ENCODE measurements at places on chromosomes 2 and 18.

DNA sequence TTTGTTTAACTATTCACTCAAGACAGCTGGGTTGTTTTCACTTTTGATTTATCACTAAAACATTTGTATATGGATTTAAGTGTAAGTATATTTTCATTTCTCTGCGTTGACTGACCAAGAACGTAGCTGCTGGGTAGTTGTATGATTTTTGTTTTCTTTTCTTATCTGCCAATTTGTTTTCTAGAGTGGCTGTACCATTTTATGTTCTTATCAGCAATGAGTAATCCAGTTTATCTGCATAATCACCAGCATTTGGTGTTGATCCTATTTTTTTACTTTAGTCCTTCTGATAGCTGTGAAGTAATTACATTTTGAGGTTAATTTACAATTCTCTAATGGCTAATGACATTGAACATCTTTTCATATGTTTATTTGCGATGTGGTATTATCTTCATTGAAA, 1178.4 kb upstream of the TMEFF2 start:
- no peak for DNase-seq

DNA sequence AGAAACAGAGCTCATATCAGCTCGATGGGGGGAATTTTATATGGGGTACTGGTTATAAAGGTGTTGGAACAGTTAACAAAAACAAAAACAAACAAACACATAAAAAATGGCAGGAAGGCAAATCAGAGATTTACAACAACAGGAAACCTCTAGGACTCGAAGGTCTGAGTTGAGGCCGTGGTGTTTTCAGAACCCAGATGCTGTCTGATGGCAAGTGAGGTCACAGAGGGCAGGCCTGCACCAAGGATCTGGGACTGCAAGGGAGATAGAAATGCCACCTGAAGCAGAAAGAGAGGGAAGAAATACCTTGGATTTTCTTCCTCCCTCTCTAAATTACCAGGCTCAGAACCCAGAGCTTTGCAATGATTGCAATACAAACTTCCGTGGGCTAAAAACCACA, 429.5 kb downstream of the ZNF521 start:
- no peak for DNase-seq

DNA sequence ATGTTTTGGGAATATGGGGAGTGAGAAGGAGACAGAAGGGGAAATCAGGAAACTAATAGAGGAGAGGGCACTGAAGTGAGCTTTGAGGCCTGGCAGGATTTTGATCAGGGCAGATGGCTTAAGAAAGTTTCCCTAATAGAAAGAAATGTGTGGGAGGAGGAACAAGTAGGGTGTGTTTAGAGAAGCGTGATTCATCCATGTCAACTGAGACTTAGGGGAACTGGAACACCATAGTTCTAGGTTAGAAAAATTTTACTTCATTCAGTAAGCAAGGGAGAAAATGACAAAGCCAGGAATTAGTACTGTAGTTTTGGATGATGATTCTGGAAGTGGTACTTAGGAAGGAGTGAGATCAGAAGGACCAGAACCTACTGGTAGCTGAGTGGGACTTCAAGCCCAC, 296.0 kb downstream of the PLCL1 start:
- no peak for DNase-seq

DNA sequence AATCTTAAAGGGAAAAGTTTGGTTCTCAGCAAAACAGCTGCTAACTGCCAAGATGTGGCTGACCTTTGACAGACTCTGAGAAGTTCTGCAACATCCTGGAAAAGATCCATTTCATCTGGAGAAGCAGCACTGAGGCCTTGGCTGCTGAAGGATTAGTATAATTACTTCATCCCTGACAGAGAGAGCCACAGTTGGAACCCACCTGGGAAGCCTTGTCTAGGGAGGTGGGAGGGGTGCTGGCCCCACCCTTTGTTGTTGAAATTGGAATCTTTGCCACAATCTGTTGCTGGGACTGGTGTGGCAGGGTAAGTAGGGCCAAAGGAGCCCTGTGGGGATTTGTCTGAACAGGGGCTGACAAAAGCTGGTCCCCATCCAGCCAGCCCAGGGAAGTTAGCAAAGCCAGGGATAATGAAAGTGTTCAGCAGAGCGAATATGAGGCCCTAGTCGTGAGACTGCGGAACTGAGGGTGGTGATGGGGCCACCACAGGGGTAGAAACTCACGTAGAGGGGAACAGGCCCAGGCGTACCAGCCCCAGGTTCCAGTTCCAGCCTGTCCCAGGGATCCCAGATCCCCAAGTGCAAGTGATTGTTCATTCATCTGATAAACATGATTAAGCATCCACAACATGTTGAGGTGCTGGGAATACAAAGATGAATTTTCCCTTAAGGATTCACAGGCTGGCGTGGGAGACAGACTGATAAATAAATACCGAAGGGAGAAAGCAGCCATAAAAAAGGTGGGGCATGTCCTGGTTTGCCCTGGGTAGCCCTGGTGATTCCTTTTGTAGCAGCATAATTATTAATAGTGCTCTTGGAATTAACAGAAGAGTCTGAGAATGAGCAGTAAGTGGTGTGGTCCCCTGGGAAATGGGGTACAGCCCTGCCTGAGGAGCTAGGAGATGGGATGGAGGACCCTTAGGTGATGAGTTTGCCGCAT, 60.0 kb downstream of the MYO1B start:
- DNase-seq = no peak

GRCh38 chr2:161358838-161359237, 50.6 kb downstream of the PSMD14 start:
- no peak for DNase-seq

GRCh38 chr18:3655254-3656050, 205.5 kb downstream of the TGIF1 start:
- DNase-seq = no peak

- no peak for DNase-seq
These were observed 55.7 kb downstream of the PTPN2 start for GRCh38 chr18:12828116-12829051.

DNA sequence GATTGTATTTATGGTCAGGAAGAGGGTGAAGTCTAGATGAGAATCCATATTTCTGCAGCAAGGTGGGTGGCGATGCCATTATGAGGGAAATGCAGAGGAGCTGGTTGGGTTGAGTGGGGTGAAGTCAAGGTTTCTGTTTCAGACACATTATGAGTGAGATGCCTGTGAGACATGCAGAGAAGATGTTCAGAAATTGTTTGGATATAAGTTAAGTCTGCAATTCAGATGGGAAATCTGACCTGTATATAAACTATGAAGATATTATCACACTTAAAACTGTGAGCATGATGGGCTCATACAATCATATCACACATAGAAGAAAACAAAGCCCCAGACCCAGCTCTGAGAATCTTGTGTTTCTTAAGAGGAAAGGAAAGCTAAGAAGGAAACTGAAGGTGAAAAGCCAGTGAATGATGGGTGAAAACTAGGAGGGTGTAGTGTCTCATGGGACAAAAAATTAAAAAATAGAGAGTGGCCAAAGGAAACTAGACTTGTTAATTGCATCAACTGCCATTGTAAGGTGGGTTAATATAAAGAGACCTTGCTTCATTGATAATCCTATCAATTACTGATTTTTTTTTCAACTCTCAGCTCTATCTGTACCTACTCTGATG, 14.2 kb downstream of the GALNT5 start:
- DNase-seq = no peak

GRCh38 chr18:73688851-73689711, 458.6 kb downstream of the FBXO15 start:
- no peak for DNase-seq

- DNase-seq = no peak
These were observed 5.2 kb downstream of the ZSCAN30 start for GRCh38 chr18:35284841-35285240.

GRCh38 chr2:235963853-235964577, 204.2 kb downstream of the GBX2 start:
- DNase-seq = no peak

DNA sequence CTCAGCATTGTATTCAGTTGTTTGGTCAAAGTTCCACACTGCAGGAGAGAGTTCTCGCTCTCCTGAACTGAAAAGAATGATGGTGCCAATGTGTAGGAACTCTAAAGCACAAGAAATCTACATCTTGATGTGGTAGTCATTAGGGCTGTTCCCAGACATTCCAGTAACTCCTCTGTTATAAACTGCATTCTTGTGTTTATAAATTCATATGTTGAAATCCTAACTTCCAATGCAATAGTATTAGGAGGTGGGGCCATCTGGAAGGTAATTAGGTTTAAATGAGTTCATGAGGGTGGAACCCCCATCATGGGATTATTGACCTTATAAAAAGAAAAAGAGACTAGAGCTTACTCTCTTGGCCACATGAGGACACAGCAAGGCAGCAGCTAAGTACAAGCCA, 239.6 kb downstream of the CDH20 start:
- DNase-seq = no peak

DNA sequence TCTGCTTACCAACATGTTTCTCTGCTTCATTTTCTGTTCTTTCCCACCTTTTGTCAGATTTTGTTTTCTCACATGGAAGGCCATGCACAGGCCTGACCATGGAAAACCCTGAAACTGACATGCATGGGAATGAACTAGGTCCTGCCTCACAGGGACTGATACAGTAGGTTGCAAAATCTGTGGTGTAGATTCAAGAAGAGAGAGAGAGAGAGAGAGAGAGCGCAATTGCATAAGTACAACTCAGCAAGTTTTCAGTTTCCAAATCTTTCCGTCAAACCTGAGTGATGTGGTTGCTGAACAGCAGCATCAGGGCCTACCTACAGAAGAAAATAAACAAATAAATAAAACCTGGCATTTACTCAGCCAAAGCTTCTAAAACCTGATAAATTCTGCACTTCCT, 87.5 kb upstream of the RNF152 start:
- no peak for DNase-seq

GRCh38 chr2:120772261-120772660, 36.6 kb downstream of the GLI2 start:
- no peak for DNase-seq

- no peak for DNase-seq
These were observed 924.9 kb upstream of the FAM98A start for GRCh38 chr2:34523958-34524514.

- no peak for DNase-seq
These were observed 99.4 kb upstream of the NCK2 start for GRCh38 chr2:105645031-105645937.

- no peak for DNase-seq
These were observed 3.8 kb upstream of the CDKL4 start for GRCh38 chr2:39247512-39248043.

GRCh38 chr2:57890464-57890863, 156.1 kb upstream of the VRK2 start:
- DNase-seq = no peak

DNA sequence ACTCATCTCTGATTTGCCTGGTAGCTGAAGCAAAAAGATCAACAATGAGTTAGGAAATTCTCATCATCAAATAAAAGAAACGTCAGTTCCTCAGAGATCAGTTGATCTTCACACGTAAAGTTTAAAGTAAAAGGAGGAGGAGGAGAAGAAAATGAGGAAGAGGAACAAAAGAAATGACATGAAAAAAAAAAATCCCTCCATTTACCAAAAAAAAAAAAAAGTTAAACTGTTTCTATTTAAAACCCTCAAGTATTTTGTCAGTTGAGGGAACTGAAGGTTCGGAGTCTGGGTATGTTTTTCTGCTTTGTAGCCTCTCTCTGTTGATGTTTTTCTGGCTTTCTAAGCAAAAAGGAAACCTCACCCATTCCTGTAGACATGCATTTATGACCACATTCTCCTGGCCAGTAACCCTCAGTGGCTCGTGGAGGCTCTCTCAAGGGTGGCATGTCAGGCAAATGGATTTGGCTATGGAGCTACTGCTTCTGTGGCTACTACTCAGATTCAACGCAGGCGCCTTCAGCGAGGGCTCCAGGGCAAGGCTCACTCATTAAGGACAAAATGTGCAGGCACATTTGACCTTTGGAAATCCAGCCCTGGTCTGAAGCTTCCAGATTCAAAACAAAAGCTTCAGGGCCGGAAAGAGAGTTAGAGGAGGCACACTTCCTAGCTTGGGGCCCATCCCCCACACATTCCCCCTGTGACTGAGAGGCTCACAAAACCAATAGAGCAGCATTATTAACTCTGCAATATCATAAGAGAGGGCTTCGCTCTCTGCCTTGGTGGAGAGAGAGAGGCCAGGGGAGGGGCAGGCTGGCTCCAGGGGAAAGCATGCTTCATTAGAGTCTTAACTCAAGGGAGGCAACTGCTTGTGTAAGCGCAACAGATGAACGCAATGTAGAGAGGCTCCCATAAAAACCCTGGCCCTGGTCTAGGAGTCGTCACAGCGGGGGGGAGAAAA, 22.3 kb downstream of the KLF7 start:
- DNase-seq = peak; percentile 47

DNA sequence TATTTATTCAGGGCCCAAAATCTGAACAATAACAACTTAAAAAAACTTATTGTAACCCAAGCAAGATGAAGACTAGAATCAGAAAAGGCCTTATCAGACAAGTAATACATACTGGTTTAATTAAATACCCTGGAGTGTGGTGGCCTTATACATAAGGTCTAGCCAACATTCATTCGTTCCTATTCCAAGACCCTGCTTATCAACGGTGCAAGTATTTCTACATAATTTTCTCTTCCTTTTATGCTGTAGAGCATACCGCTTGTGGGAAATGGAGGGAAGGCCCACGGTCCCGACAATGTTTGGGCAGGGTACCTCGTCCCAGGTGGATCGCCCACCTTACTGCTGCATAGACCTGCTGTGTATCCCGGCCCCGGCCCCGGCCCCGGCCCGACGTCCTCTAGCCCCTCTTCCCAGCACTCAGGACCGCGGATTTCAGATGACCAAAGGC, 708 bp downstream of the ZNF24 start:
- no peak for DNase-seq

- DNase-seq = no peak
These were observed 49.7 kb downstream of the MTA3 start for GRCh38 chr2:42618116-42618515.

DNA sequence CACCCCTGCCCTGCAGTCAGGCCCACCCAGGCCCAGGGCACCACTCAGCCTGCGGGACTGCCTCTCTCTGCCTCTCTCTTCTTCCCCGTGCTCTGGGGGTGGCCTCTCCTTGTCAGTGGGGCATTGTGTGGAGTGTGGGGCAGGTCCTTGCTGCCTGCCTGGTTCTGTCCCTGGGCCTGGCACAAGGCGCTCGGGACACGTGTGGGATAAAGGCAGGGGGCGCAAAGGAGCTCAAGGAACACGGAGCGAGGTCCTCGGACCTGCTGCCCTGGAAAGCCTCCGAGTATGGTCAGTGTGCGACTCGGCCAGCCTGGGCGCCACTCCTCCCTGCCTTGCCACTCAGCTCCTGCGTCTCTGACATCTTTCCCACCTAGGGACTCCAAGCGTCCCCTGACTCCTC, 262.2 kb downstream of the HDAC4 start:
- DNase-seq = no peak

DNA sequence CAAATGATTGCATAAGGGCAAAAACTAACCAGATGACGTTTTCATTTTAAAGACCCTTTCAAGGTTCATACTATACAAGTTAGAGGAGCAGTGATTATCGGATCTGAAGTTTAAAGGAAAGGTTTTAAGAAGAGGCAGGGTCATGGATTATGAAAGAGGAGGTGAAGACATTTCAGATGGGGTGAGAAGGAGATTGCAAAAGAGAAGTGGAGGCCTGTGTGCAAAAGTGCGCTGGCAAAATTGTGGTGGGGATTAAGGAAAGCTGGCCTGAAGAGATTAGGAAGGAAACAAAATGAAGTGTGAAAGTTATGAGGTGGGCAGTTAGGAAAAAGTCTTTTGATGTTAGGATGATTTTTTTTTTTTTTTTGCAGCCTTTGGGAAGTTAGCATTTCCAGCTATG, 935.7 kb upstream of the FAM98A start:
- no peak for DNase-seq

GRCh38 chr18:77632758-77633157, 383.1 kb downstream of the GALR1 start:
- no peak for DNase-seq
